ENCODE measurements at places on chromosomes 5 and 9.

DNA sequence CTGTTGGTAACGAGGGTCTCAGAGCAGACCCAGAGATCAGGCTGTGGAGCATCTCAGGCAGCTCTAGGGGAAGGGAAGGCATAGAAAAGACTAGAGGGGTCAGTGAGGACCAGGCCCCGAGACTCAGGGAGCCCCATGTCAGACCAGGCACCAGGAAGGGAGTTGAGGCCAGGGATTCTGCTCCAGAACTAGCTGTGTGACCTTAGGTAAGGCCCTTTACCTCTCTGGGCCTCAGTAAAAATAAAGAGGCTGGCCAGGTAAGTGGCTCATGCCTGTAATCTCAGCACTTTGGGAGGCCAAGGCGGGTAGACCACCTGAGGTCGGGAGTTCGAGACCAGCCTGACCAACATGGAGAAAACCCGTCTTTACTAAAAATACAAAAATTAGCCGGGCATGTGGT, 176.4 kb upstream of the IER5L start:
- DNase-seq = no peak

GRCh38 chr5:56415356-56415765, 182.2 kb upstream of the ANKRD55 start:
- peak; percentile 83 for DNase-seq

DNA sequence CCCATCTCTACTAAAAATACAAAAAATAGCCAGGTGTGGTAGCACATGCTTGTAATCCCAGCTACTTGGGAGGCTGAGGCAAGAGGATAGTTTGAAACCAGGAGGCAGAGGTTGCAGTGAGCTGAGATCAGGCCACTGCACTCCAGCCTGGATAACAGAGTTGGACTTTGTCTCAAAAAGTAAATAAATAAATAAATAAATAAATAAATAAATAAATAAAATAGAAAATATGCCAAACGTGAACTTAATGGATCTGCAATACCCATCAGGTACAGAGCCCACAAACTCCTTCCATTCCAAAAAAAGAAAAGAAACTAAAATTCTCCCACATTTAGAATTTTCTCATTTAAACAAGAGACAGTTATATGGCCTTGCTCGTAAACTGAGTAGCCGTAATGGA, 702.7 kb downstream of the CDH18 start:
- no peak for DNase-seq

- DNase-seq = no peak
Observed at GRCh38 chr9:98903961-98904411, 39.7 kb upstream of the COL15A1 start.

GRCh38 chr5:97877588-97877987, 694.5 kb upstream of the RIOK2 start:
- no peak for DNase-seq

DNA sequence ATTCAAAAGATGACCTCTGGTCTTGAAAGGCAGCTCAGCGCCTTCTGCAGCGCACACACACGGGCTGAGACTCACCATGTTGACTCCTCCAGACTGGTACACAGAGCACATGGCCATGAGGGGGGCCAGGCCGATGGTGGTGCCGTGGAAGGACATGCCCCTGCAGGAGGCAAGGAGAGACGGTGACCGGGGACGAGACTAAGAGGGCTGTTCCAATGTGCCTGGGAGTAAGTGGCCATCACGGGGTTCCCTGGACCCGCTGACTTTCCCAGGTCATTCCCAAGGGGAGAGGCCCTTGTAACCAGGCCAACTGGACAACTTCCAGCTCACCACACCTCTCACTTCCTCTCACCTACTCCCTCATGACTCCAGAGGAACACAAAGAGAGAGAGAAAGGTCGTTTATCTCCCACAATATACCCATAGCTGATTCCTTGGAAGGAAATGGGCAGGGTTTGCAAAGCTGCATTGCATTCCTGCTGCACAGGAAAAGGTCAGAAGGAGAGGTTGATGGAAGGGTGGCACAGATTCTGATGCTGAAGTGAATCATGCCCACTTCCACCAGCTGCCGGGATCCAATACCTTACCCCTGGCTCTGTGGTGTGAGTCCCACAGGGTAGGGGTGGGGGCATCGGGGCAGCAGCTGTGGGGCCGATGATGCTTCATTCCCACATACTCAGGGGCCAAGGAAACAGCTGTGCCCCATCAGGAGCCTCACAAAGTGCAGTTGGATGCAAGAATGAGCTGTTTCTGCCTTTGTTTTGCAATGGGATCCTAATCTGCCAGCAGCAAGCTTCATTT, 47.2 kb downstream of the NIPAL4 start:
- DNase-seq = no peak

- DNase-seq = no peak
Observed at GRCh38 chr5:163478982-163479271, 18.5 kb downstream of the HMMR start.

DNA sequence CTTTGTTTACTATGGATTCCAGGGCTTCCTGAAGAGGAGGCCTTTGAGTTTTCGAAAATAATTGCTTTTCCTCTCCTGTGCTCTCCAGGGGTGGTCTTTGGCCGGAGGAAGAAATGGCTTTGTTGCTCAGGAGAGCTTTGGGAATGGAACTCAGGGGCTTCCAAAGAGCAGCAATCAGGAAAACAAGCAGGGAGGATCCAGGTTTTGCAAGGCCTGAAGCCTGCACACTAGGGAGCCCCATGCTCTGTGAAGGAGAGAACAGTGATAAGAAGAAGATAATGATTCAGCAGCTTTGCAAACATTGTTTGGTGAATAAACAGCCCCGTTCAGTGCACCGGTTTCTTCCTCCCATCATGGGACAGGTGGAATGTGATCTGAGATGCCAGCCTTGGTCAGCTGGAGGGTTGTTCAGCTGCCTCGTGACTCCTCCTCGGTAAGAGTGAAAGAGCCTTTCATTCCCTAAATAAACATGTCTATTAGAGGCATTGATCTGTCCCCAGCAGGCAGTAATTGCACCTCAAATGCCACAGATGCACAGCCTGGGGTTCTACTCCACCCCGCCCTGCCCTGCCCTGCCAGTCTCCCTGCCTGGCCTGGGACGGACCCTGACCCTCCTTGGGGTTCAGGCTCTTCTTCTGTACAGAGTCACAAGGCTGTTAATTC, 11.5 kb upstream of the ALDH1B1 start:
- no peak for DNase-seq

DNA sequence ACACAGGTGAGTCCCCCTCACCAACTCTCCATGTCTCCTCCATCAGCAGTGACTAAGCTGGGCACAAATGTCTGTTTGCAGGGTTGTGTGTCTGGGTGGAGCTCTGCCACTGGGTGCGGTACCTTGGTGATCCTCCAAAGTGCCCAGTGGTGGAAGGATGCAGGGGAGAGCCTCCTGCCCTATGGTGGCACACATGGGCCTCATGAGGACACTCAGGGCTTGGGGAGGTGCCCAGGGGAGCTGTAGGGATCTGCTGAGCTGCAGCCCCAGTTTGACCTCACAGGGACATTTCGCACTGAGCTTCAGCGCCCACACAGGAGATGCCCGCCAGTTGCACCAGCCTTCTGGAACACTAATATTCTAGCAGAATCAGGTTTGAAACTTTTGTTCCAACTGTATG, 29.5 kb downstream of the S1PR3 start:
- no peak for DNase-seq

- no peak for DNase-seq
Observed at GRCh38 chr5:74054139-74054538, 428.1 kb downstream of the ARHGEF28 start.

DNA sequence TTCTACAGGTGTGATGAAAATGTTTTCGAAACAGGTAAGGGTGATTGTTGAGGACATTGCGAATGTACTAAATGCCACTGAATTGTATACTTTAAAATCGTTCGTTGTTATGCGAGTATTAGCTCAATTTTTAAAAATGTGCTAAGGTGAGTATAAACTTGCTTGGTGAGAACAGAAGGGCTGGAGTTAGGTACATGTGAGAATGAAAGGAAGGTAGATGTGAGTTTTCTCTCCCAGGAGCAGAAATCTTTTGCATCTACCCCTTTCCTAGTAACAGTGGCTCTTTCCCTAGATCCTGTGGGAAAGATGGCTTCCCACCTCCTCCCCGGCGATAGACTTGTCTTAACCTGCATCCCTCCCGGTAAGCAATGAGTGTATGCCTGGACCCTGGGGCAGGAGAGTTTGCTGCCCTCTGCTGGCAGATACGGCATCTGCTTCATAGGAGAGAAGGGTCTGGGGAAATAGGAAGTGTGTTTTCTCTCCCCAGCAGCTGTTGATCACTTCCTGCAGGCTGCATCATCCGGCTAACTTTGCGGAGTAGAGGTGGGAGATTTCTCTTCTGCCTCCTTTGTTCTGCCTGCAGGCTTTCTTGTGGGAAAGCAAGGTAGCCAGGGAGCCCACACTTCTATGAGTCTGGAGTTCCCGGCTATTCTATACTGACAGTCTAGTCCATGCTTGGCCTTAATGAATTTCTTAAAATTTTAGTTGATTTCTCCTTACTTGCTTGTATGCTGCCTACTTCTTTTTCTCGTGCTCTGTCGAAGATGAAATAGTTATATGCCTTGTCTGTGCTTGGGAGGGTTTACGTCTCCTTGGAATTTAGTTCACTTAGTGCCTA, 373.3 kb upstream of the SEMA6A start:
- peak; percentile 85 for DNase-seq

- DNase-seq = no peak
Observed at GRCh38 chr5:3364433-3364832, 231.2 kb upstream of the IRX1 start.

GRCh38 chr9:95640336-95640735, 123.6 kb upstream of the PTCH1 start:
- DNase-seq = no peak

GRCh38 chr5:139597134-139597533, 36.0 kb downstream of the UBE2D2 start:
- DNase-seq = no peak

DNA sequence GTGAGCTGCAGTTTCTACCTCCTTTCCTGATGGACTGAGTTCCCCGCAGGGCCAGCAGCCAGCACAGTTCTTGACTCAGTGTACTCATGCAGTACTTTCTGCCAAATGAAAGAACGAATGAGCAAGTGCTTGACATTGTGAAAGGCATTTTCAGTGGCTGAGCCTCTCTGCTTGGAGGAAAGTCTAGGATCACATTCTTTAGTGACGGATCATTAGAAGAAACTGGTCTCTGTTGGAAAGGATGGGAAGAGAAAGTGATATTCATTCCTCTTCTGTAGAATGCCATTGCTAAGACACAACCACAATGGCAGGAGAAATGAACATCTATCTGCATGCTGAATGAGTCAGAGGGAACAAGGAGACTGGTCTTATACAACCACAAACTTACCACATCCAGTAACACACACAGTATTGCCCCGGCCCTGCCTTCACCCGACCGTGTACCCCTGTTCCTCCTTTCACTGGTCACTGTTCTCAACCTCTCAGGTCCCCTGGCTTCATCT, 206.9 kb downstream of the CRB2 start:
- peak; percentile 65 for DNase-seq

DNA sequence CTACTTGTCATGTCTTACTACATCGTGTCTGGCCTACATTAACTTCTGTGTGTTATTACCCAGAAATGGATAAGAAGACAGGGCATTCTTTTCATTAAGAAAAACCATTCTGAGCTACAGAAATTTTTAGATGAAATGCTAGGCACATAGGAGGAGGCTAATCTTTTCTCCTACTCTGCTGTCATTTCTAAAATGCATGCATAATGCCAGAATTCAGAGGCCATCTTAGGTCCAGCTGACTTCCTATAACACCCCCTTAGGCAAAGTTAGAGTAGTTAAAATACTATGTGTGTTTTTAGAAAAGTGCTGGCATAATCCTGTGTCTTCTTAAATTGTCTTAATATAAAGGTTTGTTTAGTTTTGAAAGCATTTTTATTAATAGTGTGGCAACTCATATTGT, 352.6 kb downstream of the CSNK1G3 start:
- no peak for DNase-seq

GRCh38 chr9:127263664-127264063, 910 bp upstream of the GARNL3 start:
- no peak for DNase-seq

- no peak for DNase-seq
Observed at GRCh38 chr5:127919006-127919796, 164.4 kb upstream of the SLC12A2 start.

DNA sequence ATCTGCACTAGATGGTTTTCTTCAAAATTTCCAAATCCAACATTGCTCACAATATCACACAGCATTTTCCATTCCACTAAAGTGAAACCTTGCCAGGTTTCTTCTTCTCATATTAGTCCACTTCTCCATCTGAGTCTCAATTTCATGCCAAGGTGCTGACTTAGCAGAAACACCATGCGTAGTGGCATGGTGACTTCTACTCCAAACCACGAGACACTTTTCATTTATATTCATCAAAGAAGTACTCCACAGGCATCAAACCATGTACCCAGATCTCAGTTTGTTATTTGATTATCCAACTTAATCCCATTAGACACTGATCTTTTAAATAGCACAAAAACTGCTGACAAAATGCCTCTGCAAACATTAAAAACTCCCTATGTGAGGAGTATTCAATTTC, 233.4 kb upstream of the ITGA1 start:
- no peak for DNase-seq

DNA sequence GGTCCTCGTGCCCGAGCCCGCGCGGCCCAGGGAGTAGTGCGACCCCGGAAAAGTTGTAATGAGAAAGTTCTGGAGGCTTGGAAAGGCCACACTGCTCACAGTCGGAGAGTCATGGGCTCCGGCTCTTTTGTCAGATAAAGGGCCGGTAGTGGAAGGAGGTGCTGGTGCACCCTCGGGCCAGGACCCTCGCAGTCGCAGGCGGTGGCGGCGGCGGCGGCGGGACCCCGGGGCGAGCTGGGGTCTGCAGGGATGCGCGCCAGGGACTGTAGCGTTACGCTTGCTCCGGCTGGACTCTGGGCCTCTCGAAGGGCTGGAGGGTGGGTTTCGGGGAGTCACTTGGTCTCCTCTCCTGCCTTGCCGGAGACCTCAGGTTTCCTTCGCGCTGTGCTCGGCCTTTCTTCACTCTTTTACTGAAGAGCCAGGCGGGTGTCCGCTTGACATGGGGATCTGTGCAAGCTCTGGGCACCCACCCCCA, 1.5 kb downstream of the RORB start:
- no peak for DNase-seq

DNA sequence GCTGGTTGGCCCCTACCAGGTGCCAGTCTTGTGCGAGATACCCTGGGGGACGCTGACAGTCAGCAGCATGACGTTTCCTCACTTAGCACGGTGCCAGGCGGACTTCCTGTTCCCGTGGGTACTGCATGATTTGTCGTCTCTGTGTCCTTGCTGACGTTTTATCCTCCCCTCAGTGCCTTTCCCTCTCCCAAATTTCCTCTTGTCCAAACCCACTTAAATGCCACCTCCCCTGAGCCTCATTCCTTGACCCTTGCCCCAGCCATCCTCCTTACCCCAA, 60.6 kb upstream of the SAP30L start:
- DNase-seq = peak; percentile 66

DNA sequence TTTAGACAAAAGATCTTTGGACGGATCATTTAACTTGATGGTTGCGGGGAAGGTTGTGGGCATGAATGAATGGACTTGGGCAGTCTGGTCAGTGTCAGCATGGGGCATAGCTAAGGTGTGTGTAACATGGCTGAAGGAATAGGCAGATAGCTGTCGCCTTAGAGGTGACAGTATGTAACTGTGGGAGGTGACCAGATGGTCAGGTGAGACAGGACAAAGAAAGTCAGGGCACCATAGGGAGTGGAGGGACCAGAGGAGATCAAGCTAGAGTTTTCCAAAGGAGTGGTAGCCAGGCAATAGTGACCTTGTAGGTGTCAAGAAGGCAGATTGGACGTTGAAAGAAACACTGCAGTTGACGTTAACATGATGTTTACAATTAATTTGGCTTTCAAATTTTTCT, 43.1 kb downstream of the MARCHF6 start:
- DNase-seq = no peak

GRCh38 chr5:150525163-150525562, 17.2 kb downstream of the NDST1 start:
- DNase-seq = no peak
